Activated CD4-positive, CD25-positive, alpha-beta regulatory T cell treated with anti-CD3 and anti-CD28 coated beads, Interleukin-2, amount 50 U/mL, for 16 hours (primary cell): ENCODE measurements at places on chromosomes 13 and 19.

DNA sequence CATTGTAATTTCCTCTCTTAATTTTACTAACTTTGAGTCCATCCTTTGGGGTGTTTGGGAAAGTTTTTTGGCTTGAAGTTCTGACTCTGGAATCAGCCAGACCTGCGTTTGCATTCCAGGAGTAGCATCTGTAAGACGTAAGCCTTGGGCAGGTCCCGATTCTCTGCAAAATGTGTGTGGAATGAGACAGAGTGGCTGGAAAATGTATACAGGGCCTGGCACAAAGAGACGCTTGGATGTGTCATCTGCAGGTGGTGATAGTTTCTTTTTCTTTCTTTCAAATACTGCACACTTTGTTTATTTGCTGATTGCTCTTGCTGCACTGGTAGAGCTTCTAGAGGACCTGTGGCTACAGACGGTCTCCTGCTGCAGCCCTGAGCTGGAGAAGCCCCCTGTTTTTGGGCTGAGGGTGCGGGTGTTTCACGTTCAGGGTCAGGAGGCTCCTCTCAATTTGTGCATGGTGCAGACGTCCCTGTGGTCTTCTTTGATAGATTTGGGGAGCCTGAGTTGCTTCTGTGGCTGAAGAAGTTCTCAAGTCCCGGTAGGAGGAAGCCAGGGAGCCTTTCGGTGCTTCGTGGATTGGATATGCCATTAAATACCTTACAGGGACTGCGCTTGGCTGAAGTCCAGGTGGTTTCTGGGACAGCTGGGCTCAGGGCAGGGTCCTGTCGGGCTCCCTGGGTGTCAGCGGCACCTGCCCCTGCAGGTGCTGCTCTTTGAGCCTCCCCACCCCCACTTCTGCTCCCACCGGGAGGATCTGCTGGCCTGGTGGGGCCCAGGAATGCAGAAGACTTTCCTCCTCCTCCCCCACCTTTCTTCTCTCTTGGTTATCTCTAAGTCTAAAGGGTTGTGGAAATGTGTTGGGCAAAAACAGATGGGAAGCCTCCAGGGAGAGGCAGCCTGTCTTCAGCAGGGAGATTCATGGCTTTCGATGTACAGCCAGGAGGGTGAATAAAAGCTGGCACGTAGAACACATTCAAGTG, 44.0 kb upstream of the GAS6 start:
- no peak for DNase-seq

- peak; percentile 73 for DNase-seq
Measured at GRCh38 chr13:27424246-27425157, at the start of gene GTF3A. TSS of gene GTF3A (plus strand) at chr13:27424619.

- no peak for DNase-seq
Measured at GRCh38 chr13:26602783-26603182, 45.3 kb downstream of the WASF3 start.

GRCh38 chr19:47520343-47520806, 5.5 kb upstream of the NAPA start:
- no peak for DNase-seq

DNA sequence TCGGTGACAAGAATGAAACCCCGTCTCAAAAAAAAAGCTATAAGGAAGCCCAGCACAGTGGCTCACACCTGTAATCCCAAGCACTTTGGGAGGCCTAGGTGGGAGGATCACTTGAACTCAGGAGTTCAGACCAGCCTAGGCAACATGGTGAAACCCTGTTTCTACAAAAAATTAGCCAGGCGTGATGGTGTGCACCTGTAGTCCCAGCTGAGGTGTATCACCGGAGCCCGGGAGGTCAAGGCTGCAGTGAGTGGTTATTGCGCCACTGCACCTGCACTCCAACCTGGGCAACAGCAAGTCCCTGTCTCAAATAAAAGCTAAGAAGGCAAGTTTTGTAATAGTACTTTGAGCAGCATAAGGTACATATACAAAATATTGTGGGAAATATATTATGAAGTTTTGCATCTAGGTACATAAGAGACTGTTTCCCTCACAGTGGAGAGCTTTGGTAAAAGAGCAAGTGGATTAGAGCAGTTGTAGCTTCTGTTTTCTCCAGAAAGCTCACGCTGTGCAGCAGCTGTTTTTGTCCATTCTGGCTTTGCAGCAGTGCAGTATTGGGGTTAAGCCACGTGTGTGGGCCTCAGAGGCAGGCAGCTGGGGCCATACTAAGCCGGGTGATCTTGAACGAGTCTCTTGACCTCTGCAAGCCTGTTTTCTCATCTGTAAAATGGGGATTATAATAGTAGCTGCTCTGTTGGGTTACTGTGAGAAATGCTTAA, 35.4 kb downstream of the ARHGAP35 start:
- DNase-seq, result no peak

- no peak for DNase-seq
Measured at GRCh38 chr13:107801621-107802020, 413.7 kb downstream of the LIG4 start.

- DNase-seq, result no peak
Measured at GRCh38 chr19:48877855-48878195, 5.6 kb downstream of the PPP1R15A start.

- no peak for DNase-seq
Measured at GRCh38 chr13:20505405-20506366, 20.0 kb downstream of the CRYL1 start.

- no peak for DNase-seq
Measured at GRCh38 chr13:47774671-47774994, 226.4 kb downstream of the SUCLA2 start.

- peak; percentile 36 for DNase-seq
Measured at GRCh38 chr19:4369888-4370260, 26.5 kb downstream of the MPND start.

DNA sequence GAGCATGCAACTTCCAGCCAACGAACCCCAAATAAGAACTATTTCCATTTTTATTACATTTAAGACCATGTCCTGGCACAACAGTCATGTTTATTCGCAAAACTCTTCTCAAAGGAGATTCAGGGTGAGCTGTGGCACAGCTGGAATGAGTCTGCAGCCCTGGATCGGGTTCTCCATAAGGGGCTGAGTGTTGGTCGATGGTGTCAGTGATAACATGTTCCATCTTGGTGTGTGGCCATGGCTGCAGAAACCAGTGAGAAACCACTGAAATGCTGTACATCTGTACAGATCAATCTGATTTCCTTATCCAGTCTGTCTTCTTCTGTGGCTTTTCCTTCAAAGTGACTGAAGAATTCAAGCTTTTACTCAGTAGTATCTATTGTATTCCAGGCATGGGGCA, 15.2 kb downstream of the FAM124A start:
- DNase-seq, result no peak

- DNase-seq, result no peak
Measured at GRCh38 chr13:93805736-93806135, 579.1 kb downstream of the GPC6 start.

- DNase-seq, result no peak
Measured at GRCh38 chr19:41912899-41913537, 15.2 kb downstream of the ERFL start.

DNA sequence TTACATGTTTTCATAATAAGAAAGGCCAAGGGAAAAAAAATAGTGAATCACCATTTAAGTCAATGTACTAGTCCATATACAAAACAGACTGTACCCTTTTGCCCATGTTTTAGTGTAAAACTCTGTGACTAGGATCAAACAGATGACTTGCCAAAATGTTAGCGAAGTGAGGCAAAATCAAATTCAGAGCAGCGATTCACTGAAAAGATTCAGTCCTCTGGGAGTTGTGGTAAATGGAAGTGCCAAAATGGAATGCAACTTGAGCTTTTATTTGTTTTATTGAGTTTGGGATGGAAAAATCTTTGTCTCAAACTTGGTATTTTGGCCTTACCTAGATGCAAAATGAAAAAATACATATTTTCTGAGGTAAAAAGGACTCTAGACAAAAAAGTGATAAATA, 9.1 kb downstream of the CDADC1 start:
- DNase-seq, result no peak

DNA sequence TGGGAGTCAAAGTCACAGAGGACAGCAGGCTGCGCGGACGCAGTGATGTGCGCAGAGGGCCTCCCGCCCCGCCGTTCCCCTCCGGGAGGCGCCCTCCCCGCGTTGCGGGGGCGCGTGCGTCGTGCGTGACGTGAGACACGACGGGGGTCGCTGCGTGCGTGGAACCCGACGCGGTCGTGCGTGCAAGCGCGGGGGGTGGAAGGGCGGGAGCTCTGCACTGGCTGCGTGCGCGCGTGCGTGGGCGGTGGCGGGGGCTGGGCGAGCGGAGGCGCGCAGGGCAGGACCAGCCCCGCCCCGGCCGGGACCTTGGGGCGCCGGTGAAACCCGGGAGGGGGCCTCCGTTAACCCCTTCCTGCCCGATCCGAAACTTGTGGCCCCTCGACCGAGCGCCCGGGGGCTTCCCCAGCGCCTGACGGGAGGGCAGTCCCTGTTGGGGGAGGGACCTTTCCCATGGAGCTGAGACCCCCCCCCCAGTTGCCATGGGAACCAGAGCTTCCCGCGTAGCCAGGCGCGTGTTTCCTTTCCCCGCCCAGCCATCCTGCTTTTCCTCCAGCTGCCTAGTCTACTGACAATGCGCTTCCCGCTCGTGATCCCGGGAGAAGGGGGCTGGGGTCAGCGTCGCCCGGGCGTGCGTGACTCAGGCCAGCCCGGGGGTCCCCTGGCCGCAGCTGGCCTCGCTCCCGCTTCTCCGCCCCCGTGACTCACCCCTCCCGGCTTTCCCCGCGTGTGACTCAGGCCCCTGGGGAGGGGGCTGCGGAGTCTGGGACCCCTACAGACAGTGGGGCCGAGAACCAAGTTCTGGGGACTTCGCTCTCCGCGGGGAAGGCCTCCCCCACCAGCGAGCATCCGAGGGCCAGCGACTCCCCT, 7.3 kb upstream of the HOOK2 start:
- peak; percentile 89 for DNase-seq

GRCh38 chr13:75217949-75218348, 264.0 kb downstream of the TBC1D4 start:
- DNase-seq, result no peak

DNA sequence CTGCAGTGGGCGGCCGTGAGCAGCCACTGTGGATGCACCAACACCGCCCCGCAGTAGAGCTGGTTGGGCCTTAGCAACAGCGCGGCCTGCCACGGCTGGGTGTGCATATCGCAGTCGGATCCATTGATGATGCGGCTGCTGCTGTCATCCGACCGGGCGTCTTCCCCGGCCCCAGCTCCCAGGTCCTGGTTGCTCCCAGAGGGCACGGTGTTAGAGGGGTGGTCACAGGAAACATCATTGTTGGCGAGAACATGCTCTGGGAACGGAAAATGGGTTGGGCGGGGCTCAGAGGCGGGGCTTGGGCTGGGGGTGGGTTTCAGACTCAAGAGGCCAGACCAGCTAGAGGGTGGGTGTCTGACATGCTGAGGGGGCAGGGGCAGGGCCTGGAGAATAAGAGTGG, 3.0 kb downstream of the KLK5 start:
- no peak for DNase-seq

GRCh38 chr13:85551012-85551411, 248.2 kb downstream of the SLITRK6 start:
- no peak for DNase-seq

GRCh38 chr13:50912851-50913250, 3.3 kb downstream of the RNASEH2B start:
- no peak for DNase-seq

GRCh38 chr19:55253842-55254624, 4.8 kb downstream of the PPP6R1 start:
- peak; percentile 34 for DNase-seq

GRCh38 chr19:31258211-31259052, 90.8 kb downstream of the TSHZ3 start:
- no peak for DNase-seq

DNA sequence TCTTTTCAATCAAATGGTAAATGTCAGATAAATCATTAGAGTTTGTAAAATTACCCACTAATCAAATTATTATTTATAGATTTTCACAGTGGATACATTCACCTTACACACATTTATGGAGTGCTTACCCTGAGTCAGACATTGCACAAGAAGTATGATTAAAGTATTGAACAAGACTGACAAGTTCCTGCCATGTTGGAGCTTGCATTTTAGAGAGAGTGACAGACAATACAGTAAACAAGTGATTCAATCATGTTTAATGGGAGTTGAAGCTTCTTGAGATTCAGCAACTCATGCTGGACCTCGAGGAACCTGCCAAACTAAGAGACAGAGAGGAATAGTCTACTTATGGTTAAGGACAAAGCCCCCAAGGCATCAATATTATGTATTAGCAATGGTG, 487.8 kb downstream of the PCDH17 start:
- no peak for DNase-seq

DNA sequence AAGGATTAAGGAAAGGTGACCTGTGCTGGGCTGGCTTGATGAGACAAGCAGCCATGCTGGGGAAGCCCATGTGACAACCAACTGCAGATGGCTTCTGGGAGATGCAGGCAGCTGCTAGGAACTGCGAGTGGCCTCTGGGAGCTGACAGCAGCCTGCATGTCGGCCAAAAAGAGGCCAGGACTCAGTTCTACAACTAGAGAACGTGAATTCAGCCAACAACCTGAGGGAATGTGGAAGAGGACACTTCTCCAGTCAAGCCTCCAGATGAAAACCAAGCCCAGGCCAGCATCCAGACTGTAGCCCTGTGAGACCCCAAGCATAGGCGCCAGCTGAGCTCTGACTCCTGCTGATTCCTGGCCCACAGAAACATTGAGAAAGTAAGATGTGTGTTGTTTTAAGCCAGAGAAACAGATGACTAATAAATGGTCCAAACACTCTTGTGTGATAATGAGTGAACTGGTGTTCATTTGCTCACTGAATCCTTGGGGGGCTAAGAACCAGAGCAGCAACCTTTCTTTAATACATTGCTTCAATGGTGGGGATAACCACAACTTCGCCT, 45.0 kb downstream of the SLC7A1 start:
- DNase-seq, result no peak

DNA sequence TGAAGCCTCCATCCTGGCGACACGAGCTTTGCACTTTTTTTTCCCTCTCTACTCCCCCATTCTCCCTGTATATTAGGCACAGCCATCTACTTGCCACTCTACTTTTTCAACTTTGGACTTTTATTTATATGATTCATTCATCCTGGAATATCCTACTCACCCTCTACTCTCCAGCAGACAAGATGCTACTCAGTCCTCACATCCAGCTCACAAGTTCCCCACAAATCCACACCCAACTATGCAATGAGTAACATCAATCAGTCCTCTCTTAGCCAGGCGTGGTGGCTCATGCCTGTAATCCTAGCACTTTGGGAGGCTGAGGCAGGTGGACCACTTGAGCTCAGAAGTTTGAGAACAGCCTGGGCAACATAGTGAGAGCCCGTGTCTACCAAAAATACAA, 23.9 kb upstream of the URAD start:
- no peak for DNase-seq

DNA sequence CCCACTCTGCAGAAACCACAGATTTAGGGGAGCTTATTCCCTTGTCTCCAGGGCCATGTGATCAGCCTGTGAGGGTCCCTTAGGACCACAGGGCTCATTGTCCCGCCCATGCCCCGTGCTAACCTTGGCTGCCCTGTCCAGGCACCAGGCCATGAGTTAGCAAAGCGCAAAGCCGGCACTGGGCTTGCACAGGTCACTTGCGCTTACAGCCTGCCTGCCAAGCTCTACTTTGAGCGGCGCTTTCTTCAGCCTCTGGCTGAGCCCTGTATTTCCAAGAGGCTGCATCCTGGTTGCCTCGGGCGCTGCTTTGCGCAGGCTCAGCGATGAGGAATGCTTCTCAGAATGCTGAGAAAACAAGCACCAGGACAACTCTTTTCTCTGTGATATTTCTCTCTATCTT, 188.0 kb downstream of the TDRD3 start:
- DNase-seq, result no peak

GRCh38 chr13:99406799-99407201, 94.5 kb upstream of the TM9SF2 start:
- no peak for DNase-seq

GRCh38 chr13:25110956-25111584, 15.1 kb downstream of the PABPC3 start:
- no peak for DNase-seq
